ENCODE measurements at places on chromosomes 7 and 10.

DNA sequence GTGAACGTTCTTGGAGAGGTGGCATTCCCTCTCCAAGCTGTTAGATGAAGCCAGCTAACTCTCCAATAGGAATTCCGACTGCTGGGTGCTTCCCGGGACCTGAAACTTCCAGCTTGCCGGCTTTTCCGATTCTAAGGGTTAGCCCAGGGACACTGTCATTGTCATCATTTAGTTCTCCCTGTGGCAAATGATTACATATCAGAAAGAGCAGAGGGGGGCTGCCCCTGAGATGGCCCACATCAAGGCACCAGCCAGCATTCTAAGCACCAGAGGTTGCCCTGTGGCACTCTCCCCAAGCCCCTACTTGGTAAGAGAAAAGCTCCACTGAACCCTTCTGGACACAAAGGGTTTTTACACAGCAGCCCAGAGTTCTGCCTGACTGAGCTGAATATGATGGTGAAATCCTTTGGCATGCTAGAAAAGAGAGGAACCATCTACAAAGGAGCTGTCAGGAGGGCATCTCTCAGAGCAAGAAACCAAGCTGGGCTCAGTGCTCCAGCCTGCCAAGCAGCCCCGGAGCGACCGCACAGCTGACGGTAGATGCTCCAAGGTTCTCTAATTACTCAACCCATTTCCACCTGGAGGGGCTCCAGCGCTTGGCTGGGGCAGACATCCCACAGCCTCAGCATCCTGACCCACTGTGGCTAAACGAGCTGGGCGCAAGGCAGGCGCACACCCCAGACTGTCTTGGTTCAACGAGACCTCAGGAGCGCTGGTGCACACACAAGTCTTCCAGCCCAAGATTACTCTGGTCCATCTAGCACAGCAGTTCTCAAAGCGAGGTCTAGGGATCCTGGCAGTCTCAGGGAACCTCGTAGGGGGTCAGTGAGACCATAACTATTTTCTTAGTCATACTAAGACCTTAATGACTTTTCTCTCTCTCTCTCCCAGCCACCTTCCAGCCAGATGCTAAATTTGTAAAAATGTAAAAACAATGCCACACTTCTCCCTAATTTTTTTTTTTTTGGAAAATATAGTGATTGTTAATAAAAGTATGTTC, 160.5 kb downstream of the GFRA1 start:
- DNase-seq: no peak

DNA sequence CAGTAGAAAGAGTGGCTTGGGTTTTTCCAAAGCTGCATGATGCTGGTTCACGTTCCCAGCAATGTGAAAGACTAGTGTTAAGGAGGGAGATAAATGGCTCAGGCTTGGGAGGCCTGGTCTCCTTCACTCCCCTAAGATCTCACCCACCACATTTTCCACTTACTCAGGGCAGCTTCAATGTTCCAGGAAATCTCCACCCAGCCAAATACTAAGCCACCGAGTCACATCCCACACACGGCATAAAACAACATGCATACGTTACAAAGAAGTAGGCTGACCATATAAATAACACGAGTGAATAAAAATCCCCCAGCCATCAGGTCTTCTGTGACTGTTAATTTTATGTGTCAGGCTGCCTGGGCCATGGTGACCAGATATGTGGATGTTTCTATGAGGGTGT, 303.5 kb downstream of the SFMBT2 start:
- no peak for DNase-seq

DNA sequence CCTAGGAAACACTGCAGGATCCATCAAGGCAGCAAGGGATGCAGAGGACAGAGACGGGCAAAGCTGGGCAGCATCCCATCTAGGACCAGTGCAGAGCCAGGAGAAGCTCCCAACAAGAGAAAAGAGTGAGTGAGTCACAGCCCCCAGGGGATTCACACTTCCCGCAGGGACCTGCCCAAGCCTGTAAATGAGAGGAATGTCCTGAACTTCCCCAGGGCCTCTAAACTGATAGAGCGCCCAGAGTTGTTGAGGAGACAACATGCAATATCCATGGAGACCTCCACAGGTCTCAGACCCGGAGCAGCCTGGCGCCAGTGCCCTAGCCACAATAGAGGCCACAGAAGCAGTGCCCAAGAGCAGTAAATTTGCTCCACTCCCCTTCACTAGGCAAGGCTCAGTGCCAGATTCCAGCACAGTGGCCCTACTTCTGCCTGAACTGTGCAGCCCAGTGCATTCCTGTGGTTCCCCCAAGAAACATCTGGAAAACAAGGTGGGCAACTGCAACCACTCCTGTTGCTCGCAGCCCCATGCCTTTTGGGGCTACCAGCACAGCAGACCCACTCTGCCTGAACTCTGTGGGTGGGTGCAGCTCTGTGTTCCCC, 567.5 kb downstream of the POM121L12 start:
- no peak for DNase-seq

DNA sequence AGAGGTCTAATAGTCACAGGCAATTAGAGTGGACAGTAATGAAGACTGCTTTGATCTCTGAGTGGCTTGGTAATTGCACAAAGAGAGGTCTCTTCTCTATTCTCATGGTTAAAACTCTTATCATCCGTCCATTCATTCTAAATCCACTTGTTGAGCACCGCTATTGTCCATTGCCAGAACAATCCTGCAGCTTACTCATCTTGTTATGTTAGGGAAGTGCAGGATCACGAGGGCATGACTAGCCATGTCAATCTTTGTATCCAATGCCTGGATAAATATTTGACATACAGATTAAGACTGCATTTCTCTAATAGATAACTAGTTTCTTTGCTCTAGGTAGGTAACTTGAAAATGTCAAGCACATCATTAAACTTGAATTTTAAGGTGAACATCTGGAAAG, 14.9 kb downstream of the SFTPD start:
- no peak for DNase-seq

DNA sequence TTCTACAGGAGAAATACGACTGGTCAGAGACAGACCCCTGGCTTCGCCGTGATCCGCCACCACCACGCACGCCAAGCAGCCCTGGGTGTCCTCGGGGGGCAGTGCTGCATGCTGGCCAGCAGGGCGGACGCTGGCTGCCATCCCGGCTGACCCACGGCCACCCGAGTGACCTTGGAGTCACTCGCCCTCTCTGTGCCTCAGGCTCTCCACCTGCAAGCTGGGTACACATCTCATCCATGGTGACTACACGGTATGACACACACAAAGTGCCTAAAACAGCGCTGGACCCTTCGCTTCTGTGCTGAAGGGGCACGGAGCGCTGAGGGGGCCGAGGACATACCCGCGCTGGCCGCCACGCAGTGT, 62.0 kb upstream of the RNF32 start:
- no peak for DNase-seq

- no peak for DNase-seq
Observed at GRCh38 chr10:127398140-127398970, 150.8 kb upstream of the NPS start.

DNA sequence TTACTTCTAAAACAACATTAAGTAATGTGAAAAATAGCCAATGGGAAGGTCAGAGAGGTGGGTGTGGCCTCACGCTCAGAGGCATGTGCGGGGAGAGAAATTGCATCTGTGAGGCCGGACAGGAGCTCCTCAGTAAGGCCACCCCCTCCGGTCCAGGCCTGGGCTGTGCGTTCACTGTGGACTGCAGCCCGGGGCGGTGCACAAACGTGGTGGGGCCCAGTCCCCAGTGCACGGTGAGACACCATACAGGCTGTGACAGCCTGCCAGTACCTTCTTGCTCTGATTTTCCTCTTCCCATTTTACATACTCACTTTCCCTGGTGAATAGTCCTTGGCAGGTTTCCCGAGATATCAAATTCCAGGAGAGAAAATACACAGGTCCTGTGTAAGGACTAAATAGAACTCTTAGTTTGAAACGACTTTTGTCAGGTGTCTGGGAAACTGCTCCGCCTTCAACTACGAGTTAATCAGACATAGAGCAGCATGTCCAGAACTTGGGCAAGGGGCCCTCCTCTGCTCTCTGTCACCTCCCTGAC, 174.1 kb upstream of the MKI67 start:
- DNase-seq: no peak

- no peak for DNase-seq
Observed at GRCh38 chr10:133476641-133476990, 22.9 kb downstream of the SCART1 start.

- peak; percentile 48 for DNase-seq
Observed at GRCh38 chr7:19378345-19378714, 233.1 kb upstream of the FERD3L start.

- no peak for DNase-seq
Observed at GRCh38 chr10:1274701-1275544, 218.7 kb downstream of the WDR37 start.

- DNase-seq: no peak
Observed at GRCh38 chr7:133837224-133837623, 289.9 kb upstream of the LRGUK start.

GRCh38 chr10:59175538-59176240, 754 bp upstream of the PHYHIPL start:
- no peak for DNase-seq

GRCh38 chr7:121824276-121824675, 48.7 kb upstream of the PTPRZ1 start:
- no peak for DNase-seq

DNA sequence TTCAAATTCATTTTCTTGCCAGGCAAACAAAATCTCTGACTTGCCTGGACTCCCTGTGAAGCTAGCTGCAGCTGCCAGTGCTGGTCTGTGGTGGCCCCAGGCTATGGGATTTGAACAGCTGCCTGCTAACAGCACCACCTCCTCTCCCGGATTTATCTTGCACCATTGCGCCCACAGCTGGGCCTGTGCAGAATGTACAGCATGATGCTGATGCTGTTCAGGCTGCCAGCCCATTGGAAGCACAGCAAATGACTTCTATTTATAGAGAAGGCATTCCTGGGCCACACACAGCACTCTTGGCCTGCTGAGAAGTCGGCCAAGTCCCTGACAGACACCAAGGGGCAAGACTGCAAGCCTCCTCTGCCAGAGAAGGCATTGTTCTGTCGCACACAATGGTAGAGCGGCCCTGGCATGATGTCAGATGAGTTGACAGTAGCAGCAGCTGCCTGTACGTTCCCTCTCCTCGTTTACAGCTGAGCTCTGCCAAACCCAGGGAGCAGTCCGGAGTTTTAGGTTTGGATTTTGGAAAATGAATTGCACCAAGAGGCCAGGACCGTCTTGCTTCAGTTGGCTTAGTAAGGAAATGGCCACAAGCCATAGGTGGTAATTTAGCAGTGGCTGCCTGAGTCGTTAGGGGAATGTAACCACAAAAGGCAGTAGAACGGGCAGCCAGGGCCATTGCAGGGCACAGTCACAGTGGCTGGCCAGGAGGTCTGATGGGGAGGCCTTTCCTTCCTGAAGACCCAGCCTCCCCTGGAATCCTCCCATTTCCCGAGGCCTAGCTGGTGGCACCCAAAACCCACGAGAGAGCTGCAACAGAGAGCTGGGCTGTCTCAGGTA, 38.5 kb downstream of the MTURN start:
- DNase-seq: peak; percentile 95

DNA sequence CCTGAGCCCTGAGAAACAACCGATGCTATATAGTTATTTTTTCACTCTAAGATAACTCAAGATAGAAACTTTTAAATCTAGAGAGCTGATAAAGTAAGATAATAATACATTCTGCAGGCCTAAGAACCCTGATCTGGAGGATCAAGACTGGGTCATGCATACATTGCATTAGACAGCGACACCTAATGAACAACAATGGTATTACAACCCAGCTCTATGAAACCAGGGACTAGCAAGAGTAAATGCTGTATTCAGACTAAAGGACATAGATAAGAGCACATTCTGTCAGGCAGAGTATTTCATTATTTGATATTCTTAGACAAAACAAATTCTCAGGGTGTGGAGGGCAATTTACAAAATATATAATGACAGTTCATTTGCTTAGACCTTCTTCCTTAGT, 148.6 kb downstream of the GRK5 start:
- DNase-seq: no peak

GRCh38 chr7:101232141-101232850, 5.3 kb downstream of the CLDN15 start:
- no peak for DNase-seq

DNA sequence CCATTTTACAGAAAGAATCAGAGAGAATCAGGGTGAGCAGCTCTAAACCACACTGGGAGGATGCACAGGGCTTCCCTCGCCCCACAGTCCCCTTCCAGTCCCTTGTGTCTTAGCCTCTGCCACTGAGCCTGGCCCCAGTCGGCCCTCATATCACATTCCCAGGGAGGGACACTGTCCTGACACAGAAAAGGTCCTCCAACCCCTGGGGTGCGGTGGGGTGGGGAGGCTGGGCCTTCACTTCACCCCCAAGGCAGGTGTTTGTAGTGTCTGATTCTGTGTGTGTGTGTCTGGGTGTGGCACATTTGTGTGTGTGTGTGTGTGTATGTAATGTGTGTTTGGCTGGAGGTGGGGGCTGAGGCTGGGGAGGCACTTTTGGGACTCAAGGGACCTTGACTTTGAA, 1.8 kb upstream of the KCP start:
- no peak for DNase-seq

- DNase-seq: no peak
Observed at GRCh38 chr7:98252425-98253054, 508 bp upstream of the TECPR1 start.

DNA sequence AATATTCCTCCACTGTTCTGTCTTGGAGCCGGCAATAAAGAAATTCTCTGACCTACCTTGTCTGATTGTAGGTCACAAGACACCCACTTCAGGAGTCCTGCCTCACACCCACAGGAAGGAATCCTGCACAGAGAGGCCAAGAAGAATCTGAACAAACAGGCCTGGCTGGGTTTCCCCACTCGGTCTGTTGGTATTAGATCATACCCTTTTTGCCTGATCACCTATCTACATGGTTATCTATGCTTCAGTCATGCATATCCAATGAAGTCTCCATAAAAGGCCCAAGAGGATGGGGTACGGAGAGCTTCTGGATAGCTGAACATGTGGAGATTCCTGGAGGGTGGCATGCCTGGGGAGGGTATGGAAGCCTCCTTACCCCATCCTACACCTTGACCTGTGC, 12.3 kb downstream of the OGDH start:
- DNase-seq: no peak

DNA sequence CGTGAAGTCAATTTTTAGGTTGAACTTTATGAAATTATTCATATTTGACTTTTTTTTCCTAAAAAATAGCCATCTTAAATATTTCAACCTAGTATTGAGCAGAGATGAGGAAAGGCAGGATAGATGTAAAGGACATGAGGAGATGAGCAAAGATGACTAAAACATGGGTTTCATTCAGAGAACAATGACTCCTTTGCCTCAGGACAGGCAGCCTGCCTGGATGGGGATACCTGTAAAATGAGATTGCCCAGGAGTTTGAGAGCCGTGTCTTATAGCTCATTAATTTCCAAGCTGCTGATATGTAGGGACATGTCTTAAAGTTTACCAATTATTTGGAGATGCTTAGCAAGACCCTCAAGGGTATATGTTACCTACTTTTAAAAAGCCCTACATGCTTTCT, 243.8 kb upstream of the MDFIC start:
- DNase-seq: no peak

GRCh38 chr7:18387191-18387735, 108.3 kb upstream of the HDAC9 start:
- DNase-seq: peak; percentile 16

DNA sequence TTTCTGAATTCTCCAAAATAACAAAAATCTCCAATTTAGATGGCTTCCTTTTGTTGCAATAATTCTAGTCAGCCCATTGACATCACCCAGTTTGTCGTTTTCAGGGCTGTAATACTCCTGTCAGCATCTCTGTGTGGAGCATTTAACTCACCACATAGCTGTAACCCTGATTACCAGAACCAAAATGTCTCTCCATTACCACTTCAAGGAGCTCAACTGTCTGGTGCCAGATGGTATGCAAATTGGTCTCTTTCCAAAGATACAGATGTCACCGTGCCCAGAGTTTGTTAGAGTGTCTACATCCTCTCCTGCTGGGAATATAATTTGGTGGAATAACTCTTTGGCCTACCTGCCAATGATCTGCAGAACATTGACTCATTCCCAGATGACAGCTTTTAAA, 350.3 kb upstream of the POT1 start:
- DNase-seq: no peak

All from spinal cord (tissue), 10 donors.